Caco-2 (cell line): ENCODE measurements at places on chromosomes 7 and 10. TPM values are rescaled to one million over a fixed set of nuclear protein-coding genes. Genes with fewer than 3 reads are reported as not detected.

DNA sequence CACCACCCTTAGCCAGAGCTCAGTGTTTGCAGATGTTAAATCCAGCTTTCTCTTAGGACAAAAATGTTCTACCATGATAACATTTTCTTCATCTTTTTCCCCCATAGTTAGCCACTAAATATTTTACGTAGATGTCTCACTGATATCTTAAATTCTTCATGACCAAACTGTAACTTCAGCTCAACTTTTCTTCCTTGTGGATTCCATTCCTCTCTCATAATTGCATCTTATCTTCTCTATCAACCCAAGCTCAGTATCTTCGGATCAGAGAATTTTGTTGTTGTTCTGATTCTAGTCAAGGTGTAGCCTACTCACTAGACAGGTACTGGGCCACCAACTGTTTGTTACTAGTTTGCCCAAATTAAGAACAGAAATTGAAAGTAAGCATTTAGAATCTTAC lies 60.2 kb downstream of the SHOC2 start:
- DNase-seq, result no peak

Gene CABCOCO1
- total RNA-seq, result not detected in 2 replicates

Gene PRSS37
- not detected in 2 replicates for total RNA-seq

GRCh38 chr7:45065031-45065995 lies 23.5 kb downstream of the NACAD start:
- no peak for DNase-seq

GRCh38 chr7:114530057-114530611 lies 115.5 kb downstream of the FOXP2 start:
- no peak for DNase-seq

GRCh38 chr7:73340514-73340913 lies 12.6 kb downstream of the FKBP6 start:
- DNase-seq, result no peak

GRCh38 chr7:80654887-80655340 lies 16.5 kb downstream of the CD36 start:
- DNase-seq, result no peak

GRCh38 chr7:22443370-22444180 lies 56.4 kb downstream of the STEAP1B start:
- no peak for DNase-seq

Gene BLNK
- total RNA-seq, result 0.30 and 0.36 TPM in 2 replicates

Gene FBXL13
- total RNA-seq, result 0.37 and 0.43 TPM in 2 replicates

DNA sequence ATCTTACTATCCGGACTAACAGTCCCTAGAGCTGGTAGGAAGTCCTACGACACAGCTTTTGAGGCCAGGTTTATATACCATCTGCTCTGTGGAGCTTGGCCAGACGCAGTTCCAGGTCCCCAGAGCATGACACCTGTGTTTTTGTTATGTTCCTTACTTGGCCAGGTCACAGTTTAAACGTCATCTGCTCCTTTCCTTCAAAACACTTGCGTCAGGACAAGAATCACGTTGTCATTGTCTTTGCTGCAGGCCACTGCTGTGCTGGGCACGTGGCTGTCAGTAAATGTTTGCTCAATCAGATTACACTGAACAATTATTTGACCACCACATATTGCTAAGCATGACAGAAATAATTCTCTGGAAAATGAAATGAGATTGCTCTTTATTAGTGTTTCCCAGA lies 23.9 kb downstream of the SLC18A2 start:
- no peak for DNase-seq
